ENCODE measurements at places on chromosomes 5 and 9.

DNA sequence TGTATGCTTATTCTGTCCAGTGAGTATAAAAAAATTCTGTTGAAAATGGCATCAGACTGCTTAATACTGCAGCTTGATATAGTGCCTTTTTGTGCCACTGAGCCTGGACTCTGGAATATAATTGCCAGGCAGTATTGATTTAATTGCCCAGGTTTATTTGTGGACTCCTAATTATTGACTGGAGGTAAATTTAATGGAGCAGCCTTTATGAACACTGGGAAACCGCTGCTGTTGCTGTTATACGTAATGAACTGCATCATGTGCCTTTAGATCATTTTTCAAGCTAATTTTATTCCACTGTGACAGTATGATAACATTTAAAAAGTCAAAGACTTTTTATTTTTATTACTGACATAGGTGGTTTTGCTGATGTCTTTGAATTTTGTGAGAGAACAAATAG is 90.2 kb upstream of the SH3GL2 start:
- no peak for DNase-seq

GRCh38 chr5:126471875-126472537 is 48.8 kb downstream of the GRAMD2B start:
- DNase-seq, result no peak

DNA sequence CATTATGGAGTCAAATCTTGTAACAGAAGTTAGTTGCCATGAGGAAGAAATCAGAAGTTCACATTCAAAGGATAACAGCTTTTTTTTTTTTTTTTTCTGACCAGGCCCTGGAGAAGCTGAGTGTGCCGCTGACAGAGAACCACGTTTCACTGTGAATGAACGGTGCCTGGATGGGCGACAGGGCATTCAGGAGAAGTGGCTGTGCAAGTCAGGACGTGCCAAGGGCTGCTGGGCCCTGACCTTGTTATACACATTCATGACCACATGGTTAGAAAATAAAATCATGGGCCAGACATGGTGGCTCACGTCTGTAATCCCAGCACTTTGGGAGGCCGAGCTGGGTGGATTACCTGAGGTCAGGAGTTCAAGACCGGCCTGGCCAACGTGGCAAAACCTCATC is 91.6 kb downstream of the ANKH start:
- DNase-seq, result no peak

DNA sequence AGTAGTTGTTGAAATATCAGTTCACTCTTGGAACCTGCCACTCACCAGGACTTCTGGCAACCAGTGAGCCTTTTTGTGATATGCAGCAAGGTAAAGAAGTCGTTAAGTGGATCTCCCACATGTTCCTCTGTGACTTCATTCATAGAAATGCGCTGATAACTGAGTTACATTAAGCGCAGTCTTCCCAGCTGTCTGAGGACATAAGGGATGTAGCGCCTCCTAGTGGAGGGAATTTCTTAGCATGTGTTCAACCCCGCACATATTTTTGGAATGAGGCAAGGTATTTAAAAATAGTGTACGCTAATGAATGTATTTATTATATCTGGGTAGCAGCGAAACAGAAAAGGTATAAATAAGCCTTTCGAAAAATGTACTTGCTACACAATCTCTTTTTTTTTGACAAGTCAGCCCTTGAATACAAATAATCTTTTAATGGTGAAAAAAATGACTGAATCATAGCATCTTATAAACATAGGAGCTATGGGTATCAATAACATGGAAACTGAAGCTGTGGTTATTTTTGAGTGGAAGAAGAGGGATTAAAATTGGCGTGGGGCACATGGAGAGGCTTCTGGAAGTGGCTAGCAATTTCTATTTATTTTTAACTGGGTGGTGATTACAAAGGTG is 38.0 kb downstream of the PALM2AKAP2 start:
- peak; percentile 90 for DNase-seq

DNA sequence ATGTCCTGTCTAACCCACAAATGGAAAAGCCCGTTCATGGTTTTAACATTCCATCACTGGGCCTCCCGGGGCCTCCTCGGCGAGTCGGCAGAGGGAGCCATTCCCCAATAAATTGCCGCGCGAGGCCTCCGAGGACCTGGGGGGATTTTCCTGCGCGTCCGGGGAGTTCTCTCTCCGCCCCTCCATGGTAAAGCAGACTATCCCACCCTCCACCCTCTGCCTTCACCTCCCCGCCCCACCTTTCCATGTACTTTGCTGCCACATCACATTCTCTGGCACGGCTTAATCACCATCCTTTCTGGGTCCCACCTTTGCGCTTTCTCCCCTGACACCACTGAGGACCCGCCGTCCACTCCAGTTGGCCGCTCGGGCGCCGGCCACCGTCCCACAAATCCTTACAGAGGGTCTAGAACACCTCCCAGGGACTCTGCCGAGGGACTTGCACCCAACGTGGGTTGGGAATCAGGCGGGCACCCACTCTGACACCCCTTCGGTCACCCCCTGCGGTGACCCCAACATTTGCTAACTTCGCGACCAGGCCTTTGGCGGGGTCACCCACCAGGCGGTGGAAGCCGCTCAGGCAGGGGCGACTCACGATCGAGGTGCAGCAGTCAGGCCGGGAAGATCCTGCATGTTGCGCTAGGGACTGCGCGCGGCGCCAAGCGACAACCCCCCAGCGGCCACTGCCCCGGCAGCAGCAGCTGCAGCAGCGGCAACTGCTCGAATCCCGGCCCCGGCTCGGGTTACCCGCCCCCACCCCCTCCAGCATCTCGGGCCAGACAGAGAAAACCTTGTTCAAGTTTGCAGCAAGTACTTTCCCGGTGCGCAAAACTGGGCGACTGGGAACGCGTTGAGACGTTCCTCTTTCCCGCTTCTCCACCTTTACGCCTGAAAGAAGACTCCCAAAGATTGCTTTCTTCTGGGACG is at the start of gene MEGF10:
MEGF10 (plus strand) TSS at position 778 of the 927 bp plus-strand sequence. CDS start 40,513 bp downstream, outside the sequence.
- peak; percentile 62 for DNase-seq
